Activated CD4-positive, alpha-beta T cell treated with anti-CD3 and anti-CD28 coated beads, Interleukin-2, amount 10 ng/mL, durations not matched to agents 24 days and 14 days (primary cell): ENCODE measurements at places on chromosomes 4 and X. TPM values are rescaled to one million over a fixed set of nuclear protein-coding genes. Genes with fewer than 3 reads are reported as not detected.

The BEX2 gene
- total RNA-seq: 3.4 and 3.6 TPM in 2 replicates

The CXCL10 gene
- 3.4 and 4.3 TPM in 2 replicates for total RNA-seq

The AFM gene
- not detected in 2 replicates for total RNA-seq

The FAM13A gene
- total RNA-seq: 3.0 and 5.3 TPM in 2 replicates

The CPEB2 gene
- 12.4 and 15.0 TPM in 2 replicates for total RNA-seq

The RAB28 gene
- 19.5 and 20.5 TPM in 2 replicates for total RNA-seq

The SLC7A11 gene
- total RNA-seq: 1.8 and 1.9 TPM in 2 replicates

The ADH1C gene
- not detected in 2 replicates for total RNA-seq

The ENPP6 gene
- total RNA-seq: 0.61 and 1.2 TPM in 2 replicates

The NUDT10 gene
- 0.28 and 0.51 TPM in 2 replicates for total RNA-seq

The UBA6 gene
- 78.2 and 85.4 TPM in 2 replicates for total RNA-seq

The FREM3 gene
- not detected in 2 replicates for total RNA-seq

The TMEM31 gene
- total RNA-seq: not detected in 2 replicates

The PARM1 gene
- total RNA-seq: not detected in 2 replicates

The TCEAL3 gene
- 0.37 and 0.59 TPM in 2 replicates for total RNA-seq

The SPATA4 gene
- 0.12 TPM in 1 of 2 replicates, not detected in the other for total RNA-seq

The ABCG2 gene
- total RNA-seq: 0.56 and 0.76 TPM in 2 replicates

The ZNF81 gene
- total RNA-seq: 4.0 and 9.0 TPM in 2 replicates

The IQCM gene
- not detected in 2 replicates for total RNA-seq

The TEX13D gene
- not detected in 2 replicates for total RNA-seq

The TRIM60 gene
- total RNA-seq: not detected in 2 replicates

The TXK gene
- total RNA-seq: 7.6 and 8.0 TPM in 2 replicates

The CT45A2 gene
- total RNA-seq: not detected in 2 replicates

The RIPPLY1 gene
- not detected in 2 replicates for total RNA-seq

The GPR78 gene
- total RNA-seq: not detected in 2 replicates

The MBTPS2 gene
- 10.0 and 11.3 TPM in 2 replicates for total RNA-seq

The SHISA3 gene
- 0.09 and 0.23 TPM in 2 replicates for total RNA-seq
